CD4-positive, alpha-beta T cell (primary cell): ENCODE measurements at places on chromosomes 2 and 18.

DNA sequence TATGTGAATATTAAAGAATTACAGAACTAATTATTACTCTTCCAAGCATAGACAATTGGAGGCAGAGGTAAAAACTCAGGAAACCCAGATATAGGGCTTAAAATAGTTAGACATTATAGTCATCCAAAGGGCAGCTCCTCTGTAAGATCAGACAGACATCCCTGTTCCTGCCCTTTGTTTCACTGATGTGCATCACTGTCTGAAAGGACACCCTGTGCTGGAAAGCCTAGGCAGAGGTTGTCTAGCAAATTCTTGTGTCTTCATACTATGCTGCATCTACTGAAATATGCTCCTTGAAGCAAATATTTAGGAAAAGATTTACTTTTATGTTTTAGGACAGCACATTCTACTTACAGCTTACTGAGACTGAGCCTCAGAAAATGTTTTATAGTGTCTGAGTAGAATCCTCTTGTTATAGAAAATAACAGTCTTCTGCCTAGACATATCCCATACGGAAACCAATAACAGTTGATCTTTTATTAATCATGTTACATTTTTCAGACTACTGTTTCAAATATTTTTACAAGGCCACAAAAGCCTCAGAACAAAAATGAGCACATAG, 977.3 kb upstream of the CDH2 start:
- no peak for DNase-seq
- H3K27me3 ChIP-seq, result no peaks in the 10 kb centered on the region
- H3K4me1 ChIP-seq, result no peaks in the 10 kb centered on the region
- no peaks in the 10 kb centered on the region for H3K36me3 ChIP-seq
- no peak overlapping the region for H3K27ac ChIP-seq

GRCh38 chr2:120243875-120244553, 8.6 kb upstream of the RALB start:
- no peak overlapping the region for H3K4me3 ChIP-seq
- DNase-seq, result no peak
- H3K36me3 ChIP-seq, result no peaks in the 10 kb centered on the region
- H3K27ac ChIP-seq, result no peak overlapping the region
- H3K27me3 ChIP-seq, result peaks cover 13% of the 10 kb centered on the region

DNA sequence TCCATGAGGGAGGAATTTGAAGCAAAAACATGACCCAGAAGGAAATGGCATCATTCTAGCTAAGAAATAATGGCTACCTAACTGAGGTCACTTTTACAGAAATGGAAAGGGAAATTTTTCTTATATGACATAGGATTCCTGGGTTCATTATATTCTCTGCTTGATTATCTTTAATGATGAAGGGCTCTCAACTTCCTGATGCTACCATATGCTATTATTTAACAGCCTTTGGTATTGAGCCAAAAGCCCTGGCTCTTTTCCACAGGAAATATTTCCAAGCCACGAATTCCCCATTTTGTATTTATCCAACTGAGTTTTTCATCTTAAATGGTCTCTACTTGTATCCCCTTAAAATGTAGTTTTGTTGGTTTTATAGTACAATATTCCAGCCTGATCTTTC, 63.2 kb upstream of the NPAS2 start:
- no peaks in the 10 kb centered on the region for H3K27me3 ChIP-seq
- no peak for DNase-seq
- no peak overlapping the region for H3K27ac ChIP-seq
- no peaks in the 10 kb centered on the region for H3K36me3 ChIP-seq

DNA sequence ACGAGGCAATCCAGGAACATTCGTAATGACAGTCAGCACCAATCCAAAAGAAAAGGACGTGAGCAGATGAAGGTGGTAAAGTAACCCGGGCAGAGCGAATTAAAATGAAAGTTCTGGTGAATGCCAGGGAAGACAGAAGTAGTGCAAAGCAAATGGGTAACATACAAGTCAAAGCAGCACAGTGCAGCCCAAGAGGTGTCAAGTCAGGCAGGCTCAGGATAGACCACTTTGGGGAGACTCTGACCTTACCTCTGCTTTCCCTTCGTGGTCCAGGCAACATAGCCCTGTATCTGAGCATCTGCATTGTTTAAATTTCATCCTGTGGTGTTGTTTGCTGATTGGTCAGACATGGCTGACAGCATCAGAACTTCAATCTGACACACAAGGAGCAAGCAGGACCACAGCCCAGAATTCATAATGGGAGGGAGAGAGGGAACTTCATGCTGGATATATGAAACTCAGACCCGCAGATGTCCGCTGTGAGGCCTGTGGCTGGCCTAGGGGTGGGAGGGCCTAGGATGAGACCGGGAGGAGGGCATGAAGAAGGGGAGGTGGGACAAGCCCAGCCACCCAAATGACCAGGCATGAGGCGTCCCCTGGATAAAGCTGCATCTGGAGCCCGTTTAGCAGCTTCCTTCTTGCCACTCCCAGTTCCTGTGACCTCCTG, 285.7 kb downstream of the TCF4 start:
- H3K4me1 ChIP-seq, result no peaks in the 10 kb centered on the region
- no peak overlapping the region for H3K4me3 ChIP-seq
- no peak for DNase-seq
- no peaks in the 10 kb centered on the region for H3K27me3 ChIP-seq
- H3K36me3 ChIP-seq, result no peaks in the 10 kb centered on the region

DNA sequence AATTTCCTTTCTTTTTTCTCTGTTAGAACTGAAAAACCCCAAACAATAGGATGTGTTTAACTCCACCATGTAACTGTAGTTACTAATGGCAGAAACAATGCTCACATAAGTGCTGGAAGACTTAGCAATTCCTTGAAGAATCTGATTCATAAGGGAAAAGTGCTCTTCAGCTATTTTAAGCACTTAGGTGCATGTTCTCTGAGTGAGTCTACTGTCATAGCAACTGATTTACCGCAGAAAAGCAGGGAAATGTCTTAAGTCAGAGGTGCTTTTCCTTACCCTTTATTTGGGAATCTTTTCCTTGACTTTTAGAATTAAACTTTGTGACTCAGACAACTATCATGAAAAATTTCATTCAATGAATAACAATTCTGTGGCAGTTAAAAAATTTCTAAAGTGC, 65.4 kb upstream of the NABP1 start:
- H3K4me3 ChIP-seq, result no peak overlapping the region
- H3K27me3 ChIP-seq, result no peaks in the 10 kb centered on the region
- no peak for DNase-seq
- no peak overlapping the region for H3K27ac ChIP-seq

GRCh38 chr18:75739682-75740081, 312.2 kb upstream of the SMIM21 start:
- no peaks in the 10 kb centered on the region for H3K4me1 ChIP-seq
- no peaks in the 10 kb centered on the region for H3K27me3 ChIP-seq
- no peaks in the 10 kb centered on the region for H3K36me3 ChIP-seq
- no peak overlapping the region for H3K27ac ChIP-seq
- DNase-seq, result no peak
- no peak overlapping the region for H3K4me3 ChIP-seq

- no peak for DNase-seq
- H3K4me1 ChIP-seq, result peaks cover 24% of the 10 kb centered on the region
- no peak overlapping the region for H3K4me3 ChIP-seq
- H3K27ac ChIP-seq, result no peak overlapping the region
- H3K36me3 ChIP-seq, result no peaks in the 10 kb centered on the region
- no peaks in the 10 kb centered on the region for H3K27me3 ChIP-seq
Observed at GRCh38 chr18:48164116-48164515, 233.7 kb upstream of the SMAD2 start.

- no peaks in the 10 kb centered on the region for H3K4me1 ChIP-seq
- no peaks in the 10 kb centered on the region for H3K27me3 ChIP-seq
- H3K27ac ChIP-seq, result no peak overlapping the region
- H3K4me3 ChIP-seq, result no peak overlapping the region
- no peak for DNase-seq
Observed at GRCh38 chr18:54151376-54151775, 73.1 kb downstream of the MBD2 start.

GRCh38 chr18:21741562-21742314, 1.1 kb downstream of the MIB1 start:
- peaks cover 30% of the 10 kb centered on the region for H3K4me1 ChIP-seq
- H3K36me3 ChIP-seq, result no peaks in the 10 kb centered on the region
- peak overlapping the region; percentile 41 for H3K27ac ChIP-seq
- DNase-seq, result peak; percentile 53
- peak overlapping the region; percentile 94 for H3K4me3 ChIP-seq
- no peaks in the 10 kb centered on the region for H3K27me3 ChIP-seq

DNA sequence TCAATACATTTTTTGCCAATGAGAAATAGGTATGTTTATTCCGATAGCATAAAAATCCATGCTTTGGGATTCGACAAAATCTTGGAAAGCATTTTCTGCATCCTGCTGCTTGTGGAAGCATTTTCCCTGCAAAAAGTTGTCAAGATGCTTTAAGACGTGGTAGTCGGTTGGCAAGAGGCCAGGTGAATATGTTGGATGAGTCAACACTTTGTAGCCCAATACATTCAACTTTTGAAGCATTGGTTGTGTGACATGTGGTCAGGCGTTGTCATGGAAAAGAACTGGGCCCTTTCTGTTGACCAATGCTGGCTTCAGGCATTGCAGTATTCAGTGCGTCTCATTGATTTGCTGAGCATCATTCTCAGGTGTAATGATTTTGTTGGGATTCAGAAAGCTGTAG, 764.5 kb downstream of the TRIB2 start:
- no peaks in the 10 kb centered on the region for H3K36me3 ChIP-seq
- no peaks in the 10 kb centered on the region for H3K4me1 ChIP-seq
- no peak overlapping the region for H3K27ac ChIP-seq
- DNase-seq, result no peak

DNA sequence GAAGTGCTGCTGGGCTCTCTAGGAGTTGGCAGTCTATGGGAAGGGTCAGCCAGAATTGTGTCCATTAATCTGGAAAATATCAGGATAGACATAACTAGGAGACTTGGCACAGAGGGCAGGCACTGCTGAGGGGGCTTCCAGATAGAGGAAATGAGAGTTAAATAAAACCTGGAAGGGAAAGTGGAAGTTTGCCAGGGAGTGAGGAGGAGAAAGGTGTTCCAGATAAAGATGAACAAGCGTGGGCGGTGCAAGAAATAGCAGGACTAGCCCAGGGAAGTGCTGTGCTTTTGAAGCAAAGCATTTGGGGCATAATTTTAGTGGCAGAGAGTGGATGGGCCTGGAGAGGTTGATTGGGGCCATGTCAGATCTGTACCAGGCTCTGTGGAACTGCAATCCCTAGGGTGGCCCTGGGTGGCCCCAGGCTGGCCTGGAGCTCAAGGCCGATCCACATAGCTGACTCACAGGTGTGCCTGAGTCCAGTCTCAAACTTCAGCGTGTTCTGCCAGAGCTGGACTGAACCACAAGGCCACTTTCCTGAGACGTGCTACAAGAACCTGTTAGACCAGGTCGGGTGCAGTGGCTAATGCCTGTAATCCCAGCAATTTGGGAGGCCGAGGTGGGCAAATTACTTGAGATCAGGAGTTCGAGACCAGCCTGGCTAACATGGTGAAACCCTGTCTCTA, 26.9 kb downstream of the GALM start:
- DNase-seq, result no peak
- H3K27ac ChIP-seq, result peak overlapping the region; percentile 8
- H3K27me3 ChIP-seq, result no peaks in the 10 kb centered on the region
- no peak overlapping the region for H3K4me3 ChIP-seq

- H3K27me3 ChIP-seq, result no peaks in the 10 kb centered on the region
- no peak overlapping the region for H3K4me3 ChIP-seq
- H3K4me1 ChIP-seq, result no peaks in the 10 kb centered on the region
- no peaks in the 10 kb centered on the region for H3K36me3 ChIP-seq
Observed at GRCh38 chr2:207039225-207039624, 99.9 kb downstream of the CPO start.

DNA sequence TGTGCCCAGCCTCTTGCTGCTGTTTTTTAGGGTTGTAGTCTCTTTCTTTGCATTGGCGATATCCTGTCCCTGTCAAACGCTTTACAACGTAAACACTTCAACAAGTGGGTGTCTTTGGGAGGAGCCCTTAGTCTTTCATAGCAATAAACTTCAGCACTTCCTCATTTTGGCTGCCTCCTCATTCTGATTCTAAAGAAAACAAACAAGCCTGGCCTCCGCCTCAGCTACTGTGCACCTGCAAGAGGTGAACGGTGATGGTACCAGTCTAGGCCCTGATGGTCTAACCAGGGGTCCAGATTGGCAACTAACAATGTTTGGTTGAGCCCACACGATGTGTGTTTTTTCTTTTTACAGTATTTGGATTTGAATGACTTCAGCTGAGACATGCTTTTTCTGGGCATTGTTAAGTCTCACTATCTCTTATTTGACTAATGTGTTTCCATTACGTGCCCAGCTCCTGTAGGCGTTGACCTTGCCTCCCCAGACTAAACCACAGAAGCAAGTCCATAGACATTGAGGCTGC, 53.2 kb upstream of the CUL3 start:
- no peak overlapping the region for H3K4me3 ChIP-seq
- DNase-seq, result no peak
- H3K27me3 ChIP-seq, result no peaks in the 10 kb centered on the region
- H3K36me3 ChIP-seq, result no peaks in the 10 kb centered on the region

GRCh38 chr2:41914936-41915335, 132.9 kb upstream of the PKDCC start:
- no peak overlapping the region for H3K4me3 ChIP-seq
- H3K27ac ChIP-seq, result no peak overlapping the region
- H3K27me3 ChIP-seq, result no peaks in the 10 kb centered on the region
- no peak for DNase-seq
- no peaks in the 10 kb centered on the region for H3K4me1 ChIP-seq

GRCh38 chr2:80019571-80020460, 284.7 kb downstream of the LRRTM1 start:
- DNase-seq, result no peak
- H3K27ac ChIP-seq, result no peak overlapping the region
- no peaks in the 10 kb centered on the region for H3K4me1 ChIP-seq
- no peak overlapping the region for H3K4me3 ChIP-seq
- no peaks in the 10 kb centered on the region for H3K36me3 ChIP-seq

GRCh38 chr18:45202061-45202460, 413.2 kb upstream of the SLC14A2 start:
- H3K4me3 ChIP-seq, result no peak overlapping the region
- H3K36me3 ChIP-seq, result no peaks in the 10 kb centered on the region
- no peaks in the 10 kb centered on the region for H3K27me3 ChIP-seq
- no peaks in the 10 kb centered on the region for H3K4me1 ChIP-seq
